AG09309 (cell line): ENCODE measurements at places on chromosomes 1 and 21.

DNA sequence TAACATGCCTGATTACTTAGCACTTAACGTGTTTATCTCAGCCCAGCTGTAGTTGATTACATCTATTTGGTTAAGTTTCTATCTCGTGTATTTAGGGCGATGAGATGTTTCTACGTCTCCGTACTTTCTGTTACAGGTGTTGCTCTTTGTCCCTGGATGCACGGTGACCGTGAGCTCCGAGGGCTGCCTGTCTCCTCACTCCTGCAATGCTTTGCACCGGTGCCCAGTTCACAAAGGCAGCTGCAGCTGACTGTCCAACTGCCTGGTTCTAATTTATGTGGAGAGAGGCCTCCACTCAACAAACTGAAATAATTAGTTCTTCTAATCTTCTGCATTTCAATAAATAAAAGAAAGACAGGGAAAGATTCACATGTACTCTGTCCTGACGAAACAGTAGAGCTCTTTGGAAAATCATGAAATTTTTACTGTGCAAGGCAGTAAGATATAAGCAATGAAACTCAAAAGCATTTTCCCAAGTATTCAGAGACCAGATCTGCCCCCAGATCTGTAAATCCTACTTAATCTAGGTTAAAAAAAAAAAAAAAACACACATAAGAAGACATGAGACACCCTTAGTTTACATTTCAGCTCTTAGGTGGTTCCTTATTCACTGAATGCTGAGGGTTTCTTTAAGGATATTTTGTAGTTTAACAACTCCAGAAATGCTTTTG lies 108.2 kb downstream of the TGFBR3 start:
- DNase-seq: no peak

GRCh38 chr1:114585231-114585630 lies 3.8 kb upstream of the BCAS2 start:
- no peak for DNase-seq

- DNase-seq: no peak
Observed at GRCh38 chr1:86082183-86082582, 74.4 kb downstream of the COL24A1 start.

DNA sequence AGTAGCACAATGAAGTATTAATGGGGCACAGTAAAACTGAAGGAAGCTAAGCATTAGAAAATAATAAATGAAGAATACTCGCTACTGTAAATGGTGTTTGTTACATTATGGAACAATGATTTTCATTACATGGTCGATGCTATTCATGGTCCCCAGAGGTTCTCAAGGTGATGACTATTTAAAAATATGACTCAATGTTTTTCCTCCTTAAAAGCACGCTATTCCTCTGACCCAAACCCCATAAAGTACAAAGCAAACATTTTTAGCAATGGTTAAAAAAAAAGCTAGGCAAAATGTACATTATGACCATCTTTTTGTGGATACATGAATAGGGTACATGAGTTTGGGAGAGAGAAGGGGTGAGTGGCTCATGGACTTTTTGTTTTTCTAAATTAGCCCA lies 34.3 kb downstream of the VAMP4 start:
- no peak for DNase-seq

- no peak for DNase-seq
Observed at GRCh38 chr1:220943319-220943996, 64.2 kb downstream of the HLX start.

DNA sequence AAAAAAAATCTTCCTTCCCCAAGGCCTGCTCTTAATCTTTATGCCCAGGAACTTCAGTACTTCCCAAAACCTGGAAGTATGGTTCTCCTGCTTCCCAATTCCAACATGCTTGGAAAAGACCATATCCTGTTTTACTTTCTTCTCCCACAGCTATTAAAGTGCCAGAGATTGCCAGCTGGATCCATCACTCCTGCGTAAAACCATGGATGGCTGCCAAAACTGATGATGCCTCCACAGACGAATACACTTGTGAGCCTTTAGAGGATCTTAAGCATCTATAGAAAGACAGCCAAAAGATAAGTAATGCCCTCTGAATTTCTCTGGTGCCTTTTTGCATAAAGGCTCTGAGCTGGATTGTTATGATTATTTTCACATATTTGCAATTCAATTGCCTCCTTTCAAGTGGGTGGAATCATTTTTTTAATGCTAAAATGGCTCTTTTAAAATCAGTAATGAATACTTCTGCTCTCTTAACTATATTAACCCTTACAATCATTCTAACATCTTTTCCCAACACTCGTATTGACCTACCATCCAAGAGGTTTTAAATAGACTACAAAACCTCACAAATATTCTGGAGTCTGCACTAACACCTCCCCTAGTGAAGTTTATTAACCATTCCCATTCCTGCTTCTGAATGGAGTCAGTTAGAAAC lies 1807.8 kb downstream of the BRINP3 start:
- no peak for DNase-seq

DNA sequence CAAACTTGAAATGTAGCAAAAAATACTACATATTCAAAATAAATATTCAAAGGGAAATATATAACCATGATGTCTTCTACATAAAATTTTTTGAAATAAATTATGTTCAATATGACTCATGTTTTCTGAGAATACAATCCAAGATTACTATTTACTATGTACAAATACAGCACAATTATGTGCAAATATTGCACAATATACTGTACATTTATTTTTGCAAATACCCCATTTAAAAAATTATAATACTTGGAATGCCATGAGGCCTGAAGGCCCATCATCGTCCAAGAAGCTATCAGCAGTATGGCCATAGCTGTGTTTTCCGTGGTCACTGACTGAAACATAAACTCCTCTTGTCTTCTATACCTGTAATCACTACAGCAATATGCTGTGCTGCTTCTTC lies 12.3 kb downstream of the CCDC181 start:
- no peak for DNase-seq

DNA sequence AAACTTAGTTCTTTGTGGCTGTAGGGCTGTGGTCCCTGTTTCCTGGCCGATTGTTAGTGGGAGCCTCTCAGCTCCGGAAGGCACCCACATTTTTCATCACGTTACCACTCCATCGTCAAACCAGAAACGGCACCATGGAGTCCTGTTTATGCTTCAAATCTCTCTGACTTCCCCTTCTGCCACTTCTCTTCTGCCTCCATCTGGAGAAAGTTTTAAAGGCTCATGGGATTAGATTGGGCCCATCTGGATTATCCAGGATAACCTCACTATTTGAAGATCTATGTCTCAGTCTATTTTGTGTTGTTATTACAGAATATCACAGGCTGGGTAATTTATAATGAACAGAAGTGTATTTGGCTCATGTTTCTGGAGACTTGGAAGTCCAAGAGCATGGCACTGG lies 19.3 kb upstream of the IL22RA1 start:
- no peak for DNase-seq

DNA sequence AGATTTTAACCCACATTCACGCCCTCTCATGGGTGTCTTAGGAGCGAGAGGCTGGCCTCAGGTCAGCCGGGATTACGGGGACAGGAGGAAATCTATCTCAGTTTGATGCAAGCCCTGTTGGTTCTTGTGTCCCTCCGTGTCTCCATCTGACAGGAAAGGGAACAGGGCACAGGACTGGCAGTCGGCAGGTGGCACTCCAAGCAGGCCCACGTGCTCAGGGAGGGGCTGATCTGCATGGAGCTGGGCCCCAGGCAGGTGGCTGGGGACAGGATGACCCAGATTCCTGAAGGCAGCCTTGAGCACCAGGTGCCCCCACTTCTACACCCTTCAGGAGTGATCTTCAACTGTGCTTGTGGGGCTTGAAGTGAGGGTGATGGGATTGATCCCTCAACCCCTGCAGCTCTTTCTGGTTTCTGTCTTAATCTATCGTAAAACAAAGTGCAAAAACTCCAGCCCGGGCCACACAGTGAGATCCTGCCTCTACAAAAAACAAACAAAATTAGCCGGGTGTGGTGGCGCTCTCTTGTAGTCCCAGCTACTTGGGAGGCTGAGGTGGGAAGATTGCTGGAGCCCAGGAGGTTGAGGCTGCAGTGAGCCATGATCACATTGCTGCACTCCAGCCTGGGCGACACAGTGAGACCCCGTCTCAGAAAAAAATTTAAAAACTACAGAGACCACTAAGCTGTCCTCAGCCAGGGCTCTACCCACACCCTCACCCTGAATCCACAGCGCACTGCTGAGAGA lies 8.3 kb downstream of the PLEKHG5 start:
- no peak for DNase-seq
